ENCODE measurements at places on chromosomes 16 and 17.

DNA sequence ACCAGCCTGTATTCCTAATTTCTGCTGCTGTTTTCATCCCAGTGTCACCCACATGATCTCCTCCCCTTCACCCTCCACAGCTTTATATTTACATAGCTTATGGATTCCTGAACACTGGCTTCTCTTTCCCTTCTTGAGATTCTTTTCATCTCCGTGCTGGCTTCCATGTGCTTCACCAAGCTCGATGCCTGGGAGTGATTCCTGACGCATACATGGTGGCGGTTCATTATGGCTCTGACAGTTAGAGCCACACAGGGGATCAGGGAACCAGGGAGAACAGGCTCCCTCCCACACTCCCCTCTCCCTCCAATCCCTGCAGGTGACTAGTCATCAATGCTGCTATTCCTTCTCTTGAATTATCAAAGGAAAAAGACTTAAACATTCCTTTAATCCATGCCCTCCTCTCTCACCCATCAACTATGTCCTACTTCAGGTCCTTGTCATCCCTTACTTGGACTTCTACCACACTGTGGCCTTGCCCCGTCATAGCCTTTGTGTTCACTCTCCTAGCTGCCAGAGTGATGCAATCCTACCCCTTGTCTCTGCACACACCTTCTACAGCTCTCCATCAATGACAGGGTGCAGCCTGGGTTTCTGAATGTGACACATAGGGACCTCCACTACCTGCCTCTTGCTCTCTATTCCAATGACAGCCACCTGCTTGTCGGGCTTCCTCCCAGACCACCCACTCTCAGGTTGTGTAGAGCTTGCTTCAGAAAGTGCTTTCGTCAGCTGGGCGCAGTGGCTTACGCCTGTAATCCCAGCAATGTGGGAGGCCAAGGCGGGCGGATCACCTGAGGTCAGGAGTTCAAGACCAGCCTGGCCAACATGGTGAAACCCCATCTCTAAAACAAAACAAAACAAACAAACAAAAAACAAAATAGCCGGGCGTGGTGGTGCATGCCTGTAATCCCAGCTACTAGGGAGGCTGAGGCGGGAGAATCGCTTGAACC, 43.6 kb downstream of the MYH13 start:
- DNase-seq = no peak

DNA sequence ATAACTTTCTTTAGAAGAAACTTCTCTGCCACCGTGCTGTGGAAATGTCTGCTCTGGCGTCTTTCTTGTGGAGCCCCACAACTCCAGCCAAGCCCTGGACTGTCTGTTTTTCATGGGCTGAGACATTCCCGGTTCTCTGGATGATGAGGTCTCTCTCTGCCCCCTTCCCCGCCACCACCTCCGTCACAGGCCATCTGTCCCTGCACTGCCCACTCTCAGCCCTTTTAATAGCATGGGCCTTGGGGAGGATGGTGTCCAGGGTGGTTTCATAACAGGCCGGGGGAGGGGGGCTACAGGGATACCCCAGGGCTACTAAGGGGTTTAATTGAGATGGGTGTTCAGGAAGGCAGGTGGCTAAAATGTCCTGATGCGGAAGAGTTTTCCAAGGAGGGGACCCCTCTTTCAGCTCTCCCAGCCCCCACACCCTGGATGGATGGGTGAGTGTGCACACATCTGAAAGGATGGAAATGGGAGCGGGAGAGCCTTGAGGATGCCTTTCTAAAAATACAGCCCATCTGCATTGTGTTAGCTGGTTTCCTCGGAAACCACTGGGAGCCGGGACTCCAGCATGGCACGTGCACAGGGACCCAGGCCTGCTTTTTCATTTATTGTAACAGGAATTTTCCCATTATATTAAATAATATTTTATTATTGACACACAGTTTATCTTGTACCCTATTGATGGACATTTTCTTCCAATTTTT, 14.6 kb upstream of the NDRG4 start:
- no peak for DNase-seq

- DNase-seq = no peak
These were observed 11.1 kb downstream of the COG1 start for GRCh38 chr17:73203788-73204479.

- DNase-seq = no peak
These were observed 286.6 kb downstream of the SOX9 start for GRCh38 chr17:72407336-72407909.

GRCh38 chr17:80118601-80119270, 17.4 kb downstream of the GAA start:
- no peak for DNase-seq

- no peak for DNase-seq
These were observed 96.3 kb upstream of the ZNF750 start for GRCh38 chr17:82935966-82936767.
